ENCODE measurements at places on chromosomes 16 and 17.

DNA sequence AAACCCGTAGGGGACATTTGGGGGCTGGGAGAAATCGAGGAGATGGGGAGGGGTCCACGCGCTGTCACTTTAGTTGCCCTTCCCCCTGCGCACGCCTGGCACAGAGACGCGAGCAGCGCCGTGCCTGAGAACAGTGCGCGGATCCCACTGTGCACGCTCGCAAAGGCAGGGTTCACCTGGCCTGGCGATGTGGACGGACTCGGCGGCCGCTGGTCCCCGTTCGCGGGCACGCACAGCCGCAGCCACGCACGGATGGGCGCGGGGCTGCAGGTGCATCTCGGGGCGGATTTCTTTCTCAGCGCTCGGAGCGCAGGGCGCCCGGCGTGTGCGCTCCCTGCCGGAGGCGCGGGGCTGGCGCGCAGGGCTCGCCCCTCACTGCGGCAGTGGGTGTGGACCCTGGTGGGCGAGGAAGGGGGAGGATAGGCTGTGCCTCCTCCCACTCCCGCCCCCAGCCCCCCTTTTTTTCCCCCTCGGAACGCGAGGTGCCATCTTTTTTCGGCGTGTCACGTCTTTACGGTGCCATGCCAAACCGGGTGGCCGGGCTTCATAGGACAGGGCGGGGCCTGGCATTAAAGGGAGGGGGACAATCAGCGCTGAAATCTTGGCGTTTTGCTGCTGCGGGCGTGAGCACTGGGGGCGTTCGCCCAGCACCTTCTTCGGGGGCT lies 1.1 kb downstream of the MAPT start:
- DNase-seq, result no peak

GRCh38 chr17:67178555-67178954 lies 66.4 kb downstream of the HELZ start:
- DNase-seq, result no peak

DNA sequence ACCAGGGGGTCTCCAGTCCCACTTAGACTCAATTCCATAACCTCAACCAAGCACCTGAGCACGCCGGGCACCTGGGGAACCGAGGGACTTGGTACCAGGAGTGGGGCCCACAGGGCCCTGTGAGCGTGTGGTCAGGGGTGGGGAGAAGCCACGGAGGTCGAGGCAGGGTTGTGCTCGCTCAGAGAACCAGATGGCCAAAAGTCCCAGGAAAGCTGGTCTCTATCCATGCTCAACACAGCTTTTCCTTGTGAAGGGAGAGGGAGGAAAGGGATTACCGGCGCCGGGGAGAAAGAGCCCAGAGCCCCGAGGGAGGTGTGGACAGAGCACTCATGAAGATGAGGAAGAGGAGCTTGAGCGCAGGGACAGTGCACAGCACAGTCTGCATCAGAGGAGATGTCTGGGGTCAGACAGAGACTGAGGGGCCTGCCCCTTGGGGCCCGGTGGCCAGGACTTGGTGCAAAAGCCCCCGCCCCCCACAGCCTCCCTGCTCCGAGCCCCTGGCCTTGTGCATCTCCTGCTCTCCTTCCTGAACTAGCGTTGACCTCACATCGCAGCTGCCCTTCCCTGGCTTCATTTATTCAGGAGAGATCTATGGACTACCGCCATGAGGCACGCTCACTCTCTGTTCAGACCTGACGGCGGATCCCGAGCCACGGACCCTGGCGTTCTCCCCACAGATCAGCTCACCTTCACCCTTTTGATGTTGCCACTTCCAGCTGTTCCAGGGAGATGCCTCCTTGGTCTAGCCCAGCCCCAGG lies 355.4 kb upstream of the TNRC6C start:
- no peak for DNase-seq

DNA sequence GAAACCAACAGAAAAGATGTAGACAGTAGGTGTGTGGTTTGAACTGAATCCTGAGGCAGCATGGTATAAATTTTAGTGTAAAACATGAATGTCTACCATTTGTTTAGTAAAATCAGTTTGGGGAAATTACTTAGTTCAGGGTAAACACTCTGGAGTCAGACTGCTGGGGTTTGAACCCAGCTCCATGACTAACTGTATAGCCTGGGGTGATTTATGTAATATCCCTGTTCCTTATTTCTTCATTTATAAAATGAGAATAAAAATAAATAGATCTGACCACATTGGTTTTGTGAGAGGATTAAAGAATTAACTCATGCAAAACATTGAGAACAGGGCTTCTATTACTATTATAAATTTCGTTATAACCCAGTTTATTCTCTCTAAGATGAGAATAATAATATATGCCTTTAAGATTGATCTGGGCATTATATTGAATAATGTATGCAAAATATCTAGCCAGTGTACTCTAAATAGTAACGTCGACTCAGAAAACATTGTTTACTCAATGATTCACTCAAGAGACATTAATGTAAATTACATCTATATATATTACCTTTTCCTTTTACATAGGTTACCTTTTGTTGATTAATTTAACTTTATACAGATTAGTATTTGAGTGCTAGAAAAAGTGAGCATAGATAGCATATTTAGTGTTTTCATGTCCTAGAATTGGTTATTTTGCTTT lies 120.6 kb upstream of the KCNJ16 start:
- DNase-seq, result no peak

GRCh38 chr17:15918261-15918660 lies 26.7 kb upstream of the ADORA2B start:
- no peak for DNase-seq

All from stimulated activated CD8-positive, alpha-beta memory T cell treated with anti-CD3 and anti-CD28 coated beads, Interleukin-15, amount 100 ng/mL, for 1 hour (primary cell).